ENCODE measurements at places on chromosomes 4 and X. TPM values are rescaled to one million over a fixed set of nuclear protein-coding genes. Genes with fewer than 3 reads are reported as not detected.

GRCh38 chr4:150462743-150463142, 119.2 kb upstream of the MAB21L2 start:
- no peak for DNase-seq

- DNase-seq, result no peak
These were observed 313.9 kb downstream of the TECRL start for GRCh38 chr4:64095398-64095797.

DNA sequence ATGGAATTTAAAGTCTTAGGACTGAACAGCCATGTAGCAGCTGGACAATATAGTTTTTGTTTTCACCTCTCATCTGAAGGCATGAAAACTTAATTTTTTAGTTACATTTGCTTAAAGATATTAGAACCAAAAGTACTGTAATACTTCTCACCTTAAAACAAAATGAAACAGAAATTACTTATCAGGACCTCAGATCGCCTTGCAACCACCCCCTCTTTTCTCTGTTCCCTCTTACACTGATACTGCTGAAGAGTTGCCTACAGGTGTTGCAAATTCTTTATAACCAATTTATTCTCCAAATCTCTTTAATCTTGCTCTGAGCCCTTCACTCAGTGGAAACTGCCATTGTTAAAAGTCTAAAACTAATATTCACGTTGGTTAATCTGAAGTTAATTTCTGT, 145.0 kb downstream of the SPCS3 start:
- no peak for DNase-seq

- DNase-seq, result peak; percentile 39
These were observed 49.4 kb upstream of the RASSF6 start for GRCh38 chr4:73669410-73670183.

DNA sequence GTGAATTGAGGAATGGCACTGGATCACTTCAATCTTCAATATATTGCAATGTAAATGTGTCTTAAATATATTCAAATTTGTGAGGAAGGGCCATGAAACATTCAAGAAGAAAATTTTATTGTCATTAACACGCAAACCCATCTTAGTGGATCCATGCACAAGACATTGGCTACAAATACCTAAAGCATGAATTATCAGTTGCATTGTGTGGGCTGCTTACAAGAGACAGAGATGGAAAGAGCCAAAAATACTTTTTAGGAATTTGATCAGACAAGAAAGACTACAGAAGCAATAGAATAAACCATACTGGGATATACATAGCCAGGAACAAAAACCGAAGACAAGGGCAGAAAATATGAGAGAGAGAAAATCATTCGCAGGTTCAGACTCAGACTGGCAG, 616.2 kb upstream of the GRIA3 start:
- DNase-seq, result no peak

ZC4H2 gene
- 23.0 TPM for polyA plus RNA-seq

ZAR1 gene
- not detected for polyA plus RNA-seq

REELD1 gene
- not detected for polyA plus RNA-seq
